ENCODE measurements at places on chromosomes 7 and 10. TPM values are rescaled to one million over a fixed set of nuclear protein-coding genes. Genes with fewer than 3 reads are reported as not detected.

MICALL2 gene
- total RNA-seq: 48.4 TPM

KIF11 gene
- total RNA-seq: 6.5 TPM

LRRN3 gene
- total RNA-seq: 0.18 TPM

ZNF727 gene
- not detected for total RNA-seq

AKR1D1 gene
- not detected for total RNA-seq

KLF14 gene
- not detected for total RNA-seq

FAM25C gene
- total RNA-seq: not detected

LIPJ gene
- not detected for total RNA-seq

PAPSS2 gene
- total RNA-seq: 220 TPM

ZSWIM8 gene
- total RNA-seq: 54.4 TPM

GPR26 gene
- not detected for total RNA-seq

ANKIB1 gene
- total RNA-seq: 29.3 TPM

SUGCT gene
- 2.9 TPM for total RNA-seq

SFRP4 gene
- 5.2 TPM for total RNA-seq

PLCE1 gene
- total RNA-seq: 3.2 TPM

NPFFR1 gene
- not detected for total RNA-seq

SLC26A5 gene
- not detected for total RNA-seq

MLXIPL gene
- 1.5 TPM for total RNA-seq

GALNT17 gene
- not detected for total RNA-seq

PLA2G12B gene
- total RNA-seq: not detected

GTF2IRD2 gene
- 1.9 TPM for total RNA-seq

PSD gene
- 0.72 TPM for total RNA-seq

EPHB6 gene
- total RNA-seq: 6.5 TPM

LIMK1 gene
- total RNA-seq: 19.4 TPM

VGF gene
- total RNA-seq: 0.65 TPM

RP9 gene
- total RNA-seq: 6.3 TPM
